PC-3 (cell line): ENCODE measurements at places on chromosomes 2 and 18. TPM values are rescaled to one million over a fixed set of nuclear protein-coding genes. Genes with fewer than 3 reads are reported as not detected.

LOXHD1 gene
- total RNA-seq, result not detected in 2 replicates

GLI2 gene
- total RNA-seq, result 4.0 and 30.3 TPM in 2 replicates

SCYGR4 gene
- not detected in 2 replicates for total RNA-seq

SLC5A7 gene
- 0.06 TPM in 1 of 2 replicates, not detected in the other for total RNA-seq

CHRND gene
- total RNA-seq, result not detected in 2 replicates

CHRNA1 gene
- total RNA-seq, result 0.23 and 1.8 TPM in 2 replicates

DNA sequence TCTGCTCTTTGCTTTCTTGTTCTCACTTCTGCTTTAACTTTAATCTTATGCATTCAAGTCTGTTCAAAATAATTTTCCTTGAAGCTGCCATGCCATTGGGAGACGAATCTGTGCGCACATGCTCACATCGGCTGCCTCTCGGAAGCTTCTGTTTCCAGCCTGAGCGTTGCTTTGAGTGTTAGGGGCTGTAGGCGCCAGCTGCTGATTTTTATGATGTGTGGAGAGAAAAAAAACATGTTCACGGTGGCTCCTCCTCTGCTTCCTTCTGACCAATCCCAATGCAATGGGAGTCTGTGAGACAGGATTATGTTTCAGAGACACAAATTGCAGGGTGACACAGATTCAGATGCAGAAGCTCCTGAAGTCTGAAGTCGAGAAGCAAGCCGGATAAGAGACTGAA is at the start of gene MC4R:
MC4R (minus strand) TSS at position 180 of the 400 bp plus-strand sequence. CDS start 426 bp downstream, outside the sequence.
- no peak within 1 kb of the TSS for H3K27ac ChIP-seq
- DNase-seq, result peak; percentile 46

DNA sequence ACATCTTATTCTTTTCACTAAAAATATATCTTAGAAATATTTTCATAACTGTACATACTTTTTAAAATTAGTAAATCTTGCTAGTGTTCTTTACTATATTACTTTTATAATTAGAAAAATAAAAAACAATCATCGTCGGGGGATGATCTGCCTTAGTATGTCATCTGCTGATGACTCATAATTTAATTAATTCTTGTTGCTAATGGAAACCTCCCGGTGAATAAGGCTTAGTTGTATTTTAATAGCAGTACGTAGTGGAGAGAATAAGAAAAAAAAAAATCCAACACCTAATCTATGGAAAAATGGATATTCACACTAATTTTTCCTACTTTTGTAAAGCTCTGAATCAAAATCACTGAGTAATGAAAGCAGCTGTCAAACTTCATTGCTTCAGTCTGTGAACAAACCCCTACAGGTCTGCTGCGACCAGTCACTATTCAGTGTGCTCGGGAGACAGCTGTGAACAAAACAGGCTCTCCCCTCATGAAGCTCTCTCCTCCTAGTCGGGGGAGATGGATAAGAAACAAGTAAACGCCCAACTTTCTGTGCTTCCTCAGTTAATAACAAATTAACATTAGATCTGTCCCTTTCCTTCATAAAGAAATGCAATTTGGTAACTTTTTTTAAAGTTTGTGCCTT is 97.4 kb upstream of the UPP2 start:
- no peaks in the 10 kb centered on the region for H3K36me3 ChIP-seq
- H3K4me1 ChIP-seq, result no peaks in the 10 kb centered on the region
- no peak overlapping the region for H3K27ac ChIP-seq
- no peak overlapping the region for H3K4me3 ChIP-seq

- H3K27me3 ChIP-seq, result no peaks in the 10 kb centered on the region
- H3K27ac ChIP-seq, result no peak overlapping the region
- H3K36me3 ChIP-seq, result peaks cover 51% of the 10 kb centered on the region
- H3K4me3 ChIP-seq, result no peak overlapping the region
Measured at GRCh38 chr2:230762317-230762896, 49.8 kb downstream of the CAB39 start.

- DNase-seq, result no peak
- H3K27ac ChIP-seq, result no peak overlapping the region
- no peaks in the 10 kb centered on the region for H3K27me3 ChIP-seq
- H3K4me1 ChIP-seq, result no peaks in the 10 kb centered on the region
- H3K36me3 ChIP-seq, result no peaks in the 10 kb centered on the region
- H3K4me3 ChIP-seq, result no peak overlapping the region
Measured at GRCh38 chr18:34870555-34871310, 160.6 kb downstream of the DTNA start.

DNA sequence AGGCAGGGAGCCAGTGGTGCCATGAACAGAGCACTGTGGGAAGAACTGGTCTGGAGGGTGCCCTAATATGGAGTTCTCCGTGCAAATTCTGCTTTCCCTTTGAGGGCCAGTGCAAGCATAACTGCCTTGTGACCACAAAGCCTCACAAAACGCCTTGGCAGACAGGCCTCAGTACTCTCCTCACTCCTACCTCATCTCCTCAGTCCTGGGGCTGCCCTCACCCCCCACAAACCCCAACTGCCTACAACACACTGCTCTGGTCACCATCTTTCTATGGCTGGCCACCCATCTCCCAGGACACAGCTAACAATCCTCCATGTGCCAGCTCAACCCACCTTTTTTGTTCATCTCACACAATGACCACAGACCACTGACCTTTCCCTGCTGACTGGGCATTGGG is 8.9 kb downstream of the COX5B start:
- H3K27ac ChIP-seq, result no peak overlapping the region
- H3K4me3 ChIP-seq, result no peak overlapping the region
- H3K4me1 ChIP-seq, result no peaks in the 10 kb centered on the region
- H3K27me3 ChIP-seq, result no peaks in the 10 kb centered on the region
- peaks cover 28% of the 10 kb centered on the region for H3K36me3 ChIP-seq

DNA sequence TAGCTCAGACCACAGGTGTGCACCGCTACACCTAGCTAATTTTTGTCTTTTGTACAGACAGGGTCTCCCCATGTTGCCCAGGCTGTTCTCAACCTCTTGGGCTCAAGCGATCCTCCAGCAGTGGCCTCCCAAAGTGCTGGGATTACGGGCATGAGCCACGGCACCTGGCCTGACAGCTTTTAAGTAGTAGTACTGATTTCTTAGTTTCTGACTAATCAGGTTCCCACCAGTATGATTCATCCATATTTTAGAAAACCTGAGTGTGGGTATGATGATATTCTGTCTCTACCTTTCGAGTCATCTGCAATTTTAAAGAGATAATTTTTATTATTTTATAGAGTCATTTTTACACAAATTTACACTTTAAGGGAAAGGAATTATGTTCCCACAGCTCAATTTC is 46.4 kb upstream of the GULP1 start:
- no peaks in the 10 kb centered on the region for H3K27me3 ChIP-seq
- H3K4me1 ChIP-seq, result peaks cover 10% of the 10 kb centered on the region; the same call in 1 of the 2 replicates
- no peak overlapping the region for H3K27ac ChIP-seq
- no peak overlapping the region for H3K4me3 ChIP-seq

DNA sequence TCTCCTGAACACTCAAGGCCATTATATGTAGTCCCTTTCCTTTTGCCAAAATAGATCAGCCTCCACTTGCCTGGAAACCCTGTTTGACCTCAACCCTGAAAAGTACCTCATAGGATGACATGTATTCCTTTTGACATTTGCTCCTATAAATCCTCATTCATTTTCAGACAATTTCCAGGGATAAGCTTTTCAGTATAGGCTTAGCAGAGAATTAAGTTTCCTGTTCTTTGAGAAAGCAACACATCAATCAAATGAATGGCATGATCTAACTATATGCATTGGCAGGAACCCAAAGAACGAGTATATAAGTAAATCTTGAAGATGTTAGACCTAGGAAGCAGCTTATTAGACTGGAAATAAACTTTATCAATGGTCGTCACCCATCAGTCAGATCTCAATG is 483.0 kb downstream of the CCDC85A start:
- H3K27me3 ChIP-seq, result 0 out of 2 replicates have a peak, but pooled peaks cover 5% of the 10 kb centered on the region
- H3K27ac ChIP-seq, result no peak overlapping the region
- no peaks in the 10 kb centered on the region for H3K36me3 ChIP-seq
- no peak overlapping the region for H3K4me3 ChIP-seq
- no peak for DNase-seq

DNA sequence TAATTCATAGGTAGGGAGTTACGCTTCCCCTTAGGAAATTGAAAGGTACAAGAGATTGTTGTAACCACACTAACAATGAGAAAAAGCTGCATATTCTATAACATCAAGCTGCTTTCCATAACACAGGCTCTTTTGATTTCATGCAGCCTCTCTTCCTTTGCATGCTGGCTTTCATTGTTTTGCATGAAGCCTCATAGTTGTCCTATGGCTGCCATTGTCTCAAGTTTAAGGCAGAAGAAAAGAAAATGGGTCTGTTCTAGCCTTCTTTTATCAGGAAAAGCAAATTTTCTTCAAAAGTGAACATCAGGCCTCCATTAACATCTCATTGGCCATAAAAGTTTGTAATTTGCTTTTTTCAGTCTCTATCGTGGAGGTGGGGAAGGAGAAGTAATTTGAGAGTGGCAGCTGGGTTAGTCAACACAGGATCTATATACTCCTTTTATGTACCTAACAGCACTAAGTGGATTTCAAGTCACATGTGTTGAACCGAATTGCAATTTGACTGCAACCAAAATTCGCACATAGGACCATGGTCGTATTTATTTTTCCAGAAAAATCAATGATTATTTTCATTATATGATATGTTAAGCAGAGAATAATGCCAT is 248.5 kb upstream of the RND3 start:
- no peak overlapping the region for H3K4me3 ChIP-seq
- no peak for DNase-seq
- no peak overlapping the region for H3K27ac ChIP-seq
- H3K27me3 ChIP-seq, result no peaks in the 10 kb centered on the region
- peaks cover 3% of the 10 kb centered on the region; the same call in 1 of the 2 replicates for H3K4me1 ChIP-seq

- H3K27ac ChIP-seq, result no peak overlapping the region
- peaks cover 56% of the 10 kb centered on the region for H3K27me3 ChIP-seq
- H3K4me1 ChIP-seq, result no peaks in the 10 kb centered on the region
- H3K4me3 ChIP-seq, result no peak overlapping the region
Measured at GRCh38 chr2:26899500-26900164, 51.7 kb downstream of the DPYSL5 start.

DNA sequence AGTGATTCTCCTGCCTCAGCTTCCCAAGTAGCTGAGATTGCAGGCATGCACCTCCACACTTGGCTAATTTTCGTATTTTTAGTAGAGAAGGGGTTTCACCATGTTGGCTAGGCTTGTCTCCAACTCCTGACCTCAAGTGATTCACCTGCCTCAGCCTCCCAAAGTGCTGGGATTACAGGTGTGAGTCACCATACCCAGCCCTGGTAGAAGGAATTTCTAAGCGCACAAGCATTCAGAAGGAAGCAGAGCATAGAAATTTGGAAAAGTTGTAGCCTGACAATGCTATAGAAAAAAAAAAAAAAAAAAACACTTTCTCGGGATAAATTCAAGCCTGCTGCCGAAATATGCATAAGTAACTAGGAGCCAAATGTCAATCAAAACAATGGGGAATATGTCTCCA is 249.4 kb downstream of the GRB14 start:
- H3K27ac ChIP-seq, result no peak overlapping the region
- no peaks in the 10 kb centered on the region for H3K36me3 ChIP-seq
- H3K4me3 ChIP-seq, result no peak overlapping the region
- peak; percentile 9 for DNase-seq
- peaks cover 16% of the 10 kb centered on the region for H3K27me3 ChIP-seq

GRCh38 chr2:154350911-154351310 is 347.6 kb upstream of the KCNJ3 start:
- no peaks in the 10 kb centered on the region for H3K4me1 ChIP-seq
- H3K4me3 ChIP-seq, result no peak overlapping the region
- no peaks in the 10 kb centered on the region for H3K27me3 ChIP-seq
- no peak for DNase-seq

- H3K27me3 ChIP-seq, result no peaks in the 10 kb centered on the region
- H3K4me1 ChIP-seq, result peaks cover 18% of the 10 kb centered on the region
- peaks cover 39% of the 10 kb centered on the region for H3K36me3 ChIP-seq
- H3K4me3 ChIP-seq, result no peak overlapping the region
- DNase-seq, result no peak
- H3K27ac ChIP-seq, result no peak overlapping the region
Measured at GRCh38 chr2:73850009-73850408, 21.2 kb downstream of the STAMBP start.

DNA sequence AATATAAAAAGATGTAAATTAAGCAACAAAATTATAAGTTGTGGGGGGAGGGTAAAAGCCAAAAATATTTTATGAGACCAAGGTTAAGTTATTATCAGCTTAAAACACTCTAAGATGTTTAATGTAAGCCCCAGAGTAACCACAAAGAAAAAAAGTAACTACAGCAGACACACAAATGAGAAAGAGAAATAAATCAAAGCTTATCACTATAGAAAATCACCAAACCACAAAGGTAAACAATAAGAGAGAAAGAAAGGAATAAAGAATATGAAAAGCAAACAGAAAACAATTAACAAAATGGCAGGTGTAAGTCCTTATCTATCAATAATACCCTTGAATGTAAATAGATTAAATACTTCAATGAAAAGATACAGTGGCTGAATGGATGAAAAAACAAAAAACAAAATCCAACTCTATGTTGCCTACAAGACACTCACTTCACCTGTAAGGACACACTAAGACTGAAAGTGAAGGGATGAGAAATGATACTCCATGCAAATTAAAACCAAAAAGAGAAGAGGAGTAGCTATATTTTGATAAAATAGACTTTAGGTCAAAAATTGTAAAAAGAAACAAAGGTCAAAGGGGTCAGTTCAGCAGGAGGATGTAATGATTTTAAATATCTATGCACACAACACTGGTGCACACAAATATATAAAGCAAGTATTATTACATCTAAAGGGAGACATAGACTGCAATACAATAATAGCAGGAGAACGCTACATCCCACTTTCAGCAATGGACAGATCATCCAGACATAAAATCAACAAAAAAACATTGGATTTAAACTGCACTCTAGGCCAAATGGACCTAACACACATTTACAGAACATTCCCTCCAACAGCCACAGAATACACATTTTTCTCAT is 80.7 kb downstream of the PTPN2 start:
- no peaks in the 10 kb centered on the region for H3K27me3 ChIP-seq
- DNase-seq, result no peak
- H3K36me3 ChIP-seq, result peaks cover 28% of the 10 kb centered on the region
- no peak overlapping the region for H3K4me3 ChIP-seq

GRCh38 chr2:173962583-173963110 is 2.5 kb downstream of the SP3 start:
- peaks cover 47% of the 10 kb centered on the region for H3K4me1 ChIP-seq
- H3K27me3 ChIP-seq, result no peaks in the 10 kb centered on the region
- 0 out of 2 replicates have a peak, but pooled peaks cover 12% of the 10 kb centered on the region for H3K36me3 ChIP-seq
- H3K4me3 ChIP-seq, result peak overlapping the region; percentile 77
- H3K27ac ChIP-seq, result peak overlapping the region; percentile 93

DNA sequence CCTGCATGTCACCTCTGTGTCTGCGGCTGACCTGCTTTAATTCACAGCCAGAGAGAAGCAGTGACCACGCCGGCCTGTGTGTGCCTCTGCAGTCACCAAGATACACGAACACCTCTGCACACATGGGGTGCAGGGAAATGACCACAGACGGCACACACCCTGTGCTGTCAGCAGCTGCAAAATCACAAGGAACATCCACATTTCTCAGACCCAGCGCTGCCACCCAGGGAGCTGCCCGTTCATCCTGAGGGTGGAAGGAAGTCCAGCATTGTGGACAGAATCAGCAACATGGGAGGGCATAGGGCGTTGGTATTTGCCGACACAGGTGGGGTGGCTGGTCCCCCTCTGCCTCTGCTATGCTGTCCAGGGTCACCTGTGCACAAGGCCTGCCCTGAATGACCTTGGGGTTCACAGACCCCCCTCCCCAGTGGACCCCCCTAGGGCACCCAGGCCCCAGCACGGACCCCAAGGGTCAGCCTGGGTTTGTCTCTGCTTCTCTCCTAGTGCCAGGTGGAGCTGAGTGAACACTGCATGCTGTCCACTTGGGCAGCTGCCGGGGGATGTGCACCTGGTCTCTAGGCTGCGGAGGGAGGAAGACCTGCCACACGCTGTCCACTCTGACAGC is 107.4 kb downstream of the PXDN start:
- no peak overlapping the region for H3K27ac ChIP-seq
- no peak for DNase-seq
- H3K4me1 ChIP-seq, result peaks cover 36% of the 10 kb centered on the region
- H3K27me3 ChIP-seq, result no peaks in the 10 kb centered on the region
- H3K4me3 ChIP-seq, result no peak overlapping the region
